Fibroblast of skin of right quadriceps (primary cell): ENCODE measurements at places on chromosomes 6 and 20.

DNA sequence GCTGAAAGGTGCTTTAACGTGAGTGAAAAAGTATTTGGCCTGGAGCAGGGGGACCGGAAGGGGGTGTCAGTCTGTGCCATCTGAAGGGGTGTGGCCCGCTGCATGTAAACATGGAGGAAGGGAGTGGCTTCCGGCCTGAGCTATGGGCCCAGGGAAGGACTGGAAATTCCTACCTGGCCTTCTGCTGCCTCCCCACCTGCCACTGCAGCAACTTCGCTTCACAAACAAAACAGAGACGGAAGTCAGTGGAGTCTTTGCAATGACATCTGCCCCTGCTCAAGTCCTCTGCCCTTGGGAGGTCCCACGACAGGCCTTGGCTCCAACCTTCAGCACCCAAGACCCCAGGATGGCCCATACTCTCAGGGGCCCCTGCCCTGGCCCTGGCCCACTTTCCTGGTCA, 28.1 kb upstream of the FOXP4 start:
- DNase-seq, result no peak

DNA sequence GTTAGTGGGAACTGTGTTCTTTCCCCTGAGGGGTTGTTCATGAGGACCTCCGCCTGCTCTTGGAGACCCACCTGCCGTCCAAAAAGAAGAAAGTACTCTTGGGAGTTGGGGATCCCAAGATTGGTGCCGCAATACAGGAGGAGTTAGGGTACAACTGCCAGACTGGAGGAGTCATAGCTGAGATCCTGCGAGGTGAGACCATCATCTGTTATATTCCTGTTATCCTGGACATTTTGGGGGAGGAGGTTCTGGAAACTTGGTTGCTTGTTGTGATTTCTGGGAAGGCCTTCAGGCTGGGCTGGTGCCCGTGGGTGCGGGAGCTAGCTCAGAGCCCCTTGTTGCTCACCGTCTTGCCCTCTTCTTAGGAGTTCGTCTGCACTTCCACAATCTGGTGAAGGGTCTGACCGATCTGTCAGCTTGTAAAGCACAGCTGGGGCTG, 2.0 kb downstream of the NOP56 start:
- DNase-seq, result no peak

DNA sequence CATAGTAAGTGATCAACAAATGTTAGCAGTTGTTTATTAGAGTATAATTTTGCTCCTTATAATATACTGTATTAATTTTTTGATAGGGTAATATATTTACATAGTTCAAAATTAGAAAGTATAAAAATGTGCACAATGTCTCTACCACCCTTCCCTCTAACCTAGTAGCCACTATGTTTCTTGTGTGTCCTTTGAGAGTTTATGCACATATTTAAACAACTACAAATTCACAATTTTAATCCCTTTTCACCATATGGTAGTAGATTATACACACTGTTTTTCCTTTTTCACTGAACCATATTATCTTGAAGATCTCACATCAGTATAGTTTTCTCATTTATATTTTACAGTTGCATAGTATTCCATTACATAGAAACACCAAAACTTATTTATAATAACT, 194.9 kb downstream of the ASCC3 start:
- no peak for DNase-seq

DNA sequence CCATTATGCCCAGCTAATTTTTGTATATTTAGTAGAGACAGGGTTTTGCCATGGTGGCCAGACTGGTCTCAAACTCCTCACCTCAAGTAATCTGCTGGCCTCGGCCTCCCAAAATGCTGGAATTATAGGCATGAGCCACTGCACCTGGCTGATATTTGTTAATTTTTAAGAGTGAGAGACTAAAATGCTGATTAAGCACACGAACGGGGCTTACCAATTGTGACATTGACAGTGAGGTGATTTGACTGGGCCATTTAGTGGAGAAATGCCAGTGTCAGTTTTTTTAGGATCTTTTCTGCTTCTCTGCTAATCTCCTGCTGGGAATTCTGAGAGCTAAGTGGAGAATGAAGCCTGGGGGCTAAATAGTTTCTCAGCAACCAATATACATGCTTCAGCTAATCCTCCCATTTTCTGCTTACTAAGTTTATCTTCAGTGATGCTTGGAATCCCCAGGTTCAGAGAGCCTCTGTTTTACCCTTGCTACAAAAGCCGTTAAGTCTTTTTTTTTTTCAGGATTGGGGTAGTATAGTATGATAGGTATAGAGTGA, 9.8 kb upstream of the DEFB123 start:
- no peak for DNase-seq

DNA sequence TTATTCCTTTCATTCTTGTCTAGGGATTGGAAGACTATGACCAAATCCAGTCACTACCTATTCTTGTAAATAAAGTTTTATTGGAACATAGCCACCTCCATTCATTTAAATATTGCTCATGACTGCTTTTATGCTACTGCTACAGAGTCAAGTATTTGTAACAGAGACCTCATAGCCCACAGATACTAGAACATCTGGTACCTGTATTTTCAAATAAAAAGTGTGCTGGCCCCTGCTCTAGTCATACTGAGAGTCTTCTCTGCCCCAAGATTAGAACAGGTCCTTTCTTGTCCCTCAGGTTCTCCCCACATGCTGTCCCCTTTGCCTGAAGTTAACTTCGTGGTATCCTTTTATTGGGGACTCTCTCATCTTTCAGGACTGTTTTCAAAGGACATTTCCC, 422.3 kb downstream of the CBLN4 start:
- no peak for DNase-seq

- DNase-seq, result no peak
These were observed 4.0 kb upstream of the WRNIP1 start for GRCh38 chr6:2760882-2761842.
